Neuronal stem cell (in vitro differentiated cells): ENCODE measurements at places on chromosomes 1 and 21.

GRCh38 chr21:17560377-17561025 is 47.7 kb downstream of the CXADR start:
- DNase-seq, result no peak

DNA sequence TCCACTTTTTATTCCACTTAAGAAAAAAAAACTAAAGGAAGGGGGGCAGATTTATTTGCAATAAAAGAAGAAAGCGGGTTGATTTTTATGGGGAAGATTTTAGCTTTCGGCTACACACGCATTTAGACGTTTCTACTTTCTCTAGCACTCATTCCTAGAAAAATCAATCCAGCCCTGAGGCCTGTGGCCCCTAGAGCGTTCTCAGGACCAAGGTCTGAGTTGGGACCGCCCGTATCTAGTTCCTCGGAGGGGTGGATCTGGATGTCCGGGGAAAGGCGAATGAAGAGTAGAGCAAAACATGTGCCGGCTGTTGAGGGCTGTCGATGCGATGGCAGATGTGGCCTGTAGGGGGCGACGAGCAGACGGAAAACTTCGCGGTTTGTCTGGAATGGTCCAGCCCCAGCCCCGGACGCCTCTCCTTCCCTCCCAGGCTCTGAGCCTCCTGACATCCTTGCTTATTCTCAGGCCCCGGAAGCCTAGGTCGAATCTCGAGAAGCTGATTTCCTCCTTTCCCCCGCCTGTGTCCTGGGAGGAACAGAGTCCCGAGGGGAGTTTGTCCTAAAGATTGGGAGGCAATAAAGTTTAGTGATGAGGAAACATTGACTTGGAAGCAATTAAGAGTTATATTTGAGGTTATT is 5.2 kb downstream of the FOXD3 start:
- peak; percentile 82 for DNase-seq

GRCh38 chr1:230077011-230077410 is 10.0 kb downstream of the GALNT2 start:
- DNase-seq, result no peak

DNA sequence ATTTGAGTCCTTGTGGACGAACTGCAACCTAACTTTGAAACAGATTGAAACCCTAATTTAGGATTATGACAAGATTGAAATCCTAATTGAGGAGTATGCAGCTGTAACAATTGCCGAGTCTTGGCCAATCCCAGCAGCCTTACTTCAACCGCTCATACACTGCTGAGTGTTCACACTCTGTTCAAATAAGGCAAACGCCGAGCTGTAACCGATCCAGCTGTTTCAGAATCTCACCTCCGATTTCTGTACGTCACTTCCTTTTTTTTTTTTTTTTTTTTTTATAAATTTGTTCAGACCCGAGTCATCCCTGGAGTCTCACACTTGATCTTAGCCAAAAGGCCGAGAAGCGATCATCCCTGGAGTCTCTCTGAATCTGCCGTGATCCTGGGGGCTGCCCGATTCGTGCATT is 22.3 kb upstream of the ATP5PO start:
- no peak for DNase-seq

GRCh38 chr1:223110952-223111351 is 32.1 kb downstream of the TLR5 start:
- DNase-seq, result no peak

DNA sequence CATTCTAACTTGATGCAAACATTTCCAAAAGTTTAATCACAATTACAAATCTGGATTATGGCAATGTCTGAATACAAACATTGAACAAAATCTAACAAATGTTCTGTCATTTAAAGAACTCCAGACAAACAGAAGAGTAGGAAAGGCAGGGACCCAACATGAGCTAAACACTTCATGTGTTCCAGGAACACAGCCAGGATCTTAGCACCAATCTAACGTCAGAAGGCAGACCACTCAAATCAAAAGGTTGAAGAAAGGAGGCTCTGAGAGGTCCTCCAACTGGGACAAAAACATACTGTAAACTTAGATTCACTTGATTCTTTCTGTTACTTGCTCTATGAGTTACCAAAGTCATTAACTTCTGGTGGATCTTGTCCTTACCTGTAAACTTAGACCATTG is 374.0 kb downstream of the NEGR1 start:
- no peak for DNase-seq

DNA sequence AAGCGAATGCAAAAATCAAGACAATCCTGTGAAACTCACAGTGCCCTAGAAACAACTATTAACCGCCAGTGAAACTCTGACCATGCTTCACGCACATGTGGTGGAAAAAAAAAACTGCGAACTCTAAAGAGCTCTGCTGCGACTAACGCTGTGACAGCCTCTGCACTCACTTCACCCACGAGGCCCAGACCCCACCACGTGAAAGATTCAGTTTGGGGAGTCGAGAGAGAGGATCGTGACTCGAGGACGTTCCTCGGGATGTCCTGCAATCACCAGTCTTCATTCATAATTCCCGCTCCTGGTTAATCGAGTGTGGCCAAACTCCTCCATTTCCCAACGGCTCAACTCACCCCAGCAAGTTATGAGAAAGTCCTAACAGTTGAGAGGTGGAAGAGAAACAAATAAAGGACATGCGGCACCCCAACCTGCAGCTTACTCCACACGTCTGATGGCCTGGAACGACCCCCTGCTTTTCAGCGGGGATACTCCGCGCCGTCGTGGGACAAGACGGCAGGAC is 1.1 kb downstream of the SERBP1 start:
- no peak for DNase-seq

- no peak for DNase-seq
Observed at GRCh38 chr1:25699500-25700143, 83.0 kb downstream of the MAN1C1 start.

GRCh38 chr1:46370214-46370633 is 23.9 kb upstream of the FAAH start:
- DNase-seq, result no peak

- no peak for DNase-seq
Observed at GRCh38 chr21:45970674-45971615, 10.6 kb upstream of the COL6A1 start.

- no peak for DNase-seq
Observed at GRCh38 chr1:26721669-26722355, 26.0 kb downstream of the ARID1A start.

GRCh38 chr21:26405735-26406361 is 167.2 kb downstream of the CYYR1 start:
- no peak for DNase-seq

DNA sequence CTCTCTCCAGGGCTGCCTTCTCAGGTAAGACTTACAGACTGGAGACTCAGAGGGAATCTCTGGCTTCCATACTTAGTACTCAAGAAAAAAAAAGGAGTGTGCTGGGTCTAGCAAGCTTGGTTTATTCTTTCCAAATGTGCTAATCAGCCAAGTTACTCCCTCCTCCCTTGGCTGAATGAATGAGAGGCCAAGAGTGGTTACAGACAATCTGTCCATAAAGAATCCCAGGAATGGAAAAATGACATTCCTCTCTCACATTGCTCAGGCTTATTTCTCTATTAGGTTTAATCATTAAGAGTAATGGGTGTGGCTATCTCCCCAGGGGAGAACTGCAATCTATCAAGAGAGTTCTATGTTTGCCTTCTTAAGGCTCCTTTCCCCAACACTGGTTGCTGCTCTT is 547.3 kb upstream of the PLXNA2 start:
- no peak for DNase-seq

- no peak for DNase-seq
Observed at GRCh38 chr1:25140073-25140797, 92.1 kb downstream of the SYF2 start.

GRCh38 chr1:56024155-56024554 is 555.2 kb downstream of the PLPP3 start:
- no peak for DNase-seq

DNA sequence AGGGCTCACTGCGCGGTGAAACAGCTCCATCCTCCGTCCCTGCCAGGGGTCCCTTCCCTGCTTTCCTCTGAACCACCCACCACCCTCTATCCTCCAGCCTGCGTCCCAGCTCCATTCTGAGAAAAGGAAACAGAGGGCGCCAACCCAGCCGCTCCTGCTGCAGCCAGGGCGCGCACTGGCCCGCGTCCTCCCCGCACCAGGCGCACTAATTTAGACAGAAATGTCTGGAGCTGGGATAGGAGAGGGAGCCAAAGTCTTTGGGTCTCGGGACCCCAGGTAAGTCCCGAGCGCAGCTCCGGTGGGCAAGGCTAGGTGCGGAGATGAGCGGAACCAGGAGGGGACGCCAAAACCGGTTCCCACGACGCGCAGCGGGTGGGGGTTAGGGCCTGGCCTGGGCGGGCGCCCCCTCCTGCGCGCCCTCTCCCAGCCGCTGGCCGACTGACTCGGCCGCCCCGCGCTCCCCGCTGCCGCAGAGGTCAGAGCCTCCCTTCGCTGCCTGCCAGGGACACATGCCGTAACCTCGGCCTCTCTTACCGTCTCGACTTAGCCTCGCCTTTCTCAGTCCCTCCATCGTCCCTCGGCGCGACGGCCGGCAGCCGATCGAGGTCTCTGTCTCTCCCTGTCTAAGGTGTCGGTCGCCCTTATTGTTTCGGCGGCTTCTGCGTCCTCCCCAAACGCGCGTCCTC is 2.0 kb downstream of the CAMK2N1 start:
- peak; percentile 46 for DNase-seq

DNA sequence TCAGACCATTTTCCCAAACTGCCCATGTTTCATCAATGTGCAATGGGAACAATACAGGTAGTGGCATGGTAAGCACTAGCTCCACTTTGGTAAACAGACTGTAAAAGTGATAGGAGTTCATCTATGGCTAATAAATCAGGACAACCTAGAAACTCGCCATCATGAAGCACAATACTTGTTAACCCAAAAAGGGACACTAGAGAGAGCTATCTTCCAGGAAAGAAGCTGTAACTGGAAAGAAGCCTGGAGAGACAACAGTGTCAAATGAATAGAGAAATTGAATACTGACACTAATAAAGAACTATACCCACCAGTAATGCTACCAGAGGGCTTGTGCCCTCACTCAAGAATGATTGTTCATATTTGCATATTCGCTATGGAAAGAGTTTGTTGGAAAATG is 164.7 kb upstream of the RGS18 start:
- no peak for DNase-seq

GRCh38 chr1:211968200-211968834 is 67.0 kb downstream of the INTS7 start:
- no peak for DNase-seq

DNA sequence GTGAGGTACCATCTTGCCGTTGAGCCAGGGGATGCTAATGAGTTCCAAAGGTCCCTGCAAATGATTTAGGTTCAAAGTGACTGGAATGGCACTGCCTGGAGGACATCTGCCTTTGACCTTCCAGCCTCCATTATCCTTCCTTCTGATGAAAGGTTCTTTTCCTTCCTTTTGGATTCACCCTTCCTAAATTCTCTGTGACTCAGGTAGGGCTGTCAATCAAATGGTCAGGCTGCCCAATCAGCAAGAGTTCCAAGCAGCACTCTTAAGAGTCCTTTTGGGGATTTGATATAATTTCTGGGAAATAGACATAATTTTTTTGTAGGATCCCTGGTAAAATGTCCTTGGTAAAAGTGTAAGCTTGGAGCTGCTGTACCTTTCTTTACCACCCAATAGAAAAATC is 58.8 kb upstream of the LMO4 start:
- no peak for DNase-seq

GRCh38 chr1:108826081-108826635 is 30.7 kb downstream of the AKNAD1 start:
- DNase-seq, result no peak

DNA sequence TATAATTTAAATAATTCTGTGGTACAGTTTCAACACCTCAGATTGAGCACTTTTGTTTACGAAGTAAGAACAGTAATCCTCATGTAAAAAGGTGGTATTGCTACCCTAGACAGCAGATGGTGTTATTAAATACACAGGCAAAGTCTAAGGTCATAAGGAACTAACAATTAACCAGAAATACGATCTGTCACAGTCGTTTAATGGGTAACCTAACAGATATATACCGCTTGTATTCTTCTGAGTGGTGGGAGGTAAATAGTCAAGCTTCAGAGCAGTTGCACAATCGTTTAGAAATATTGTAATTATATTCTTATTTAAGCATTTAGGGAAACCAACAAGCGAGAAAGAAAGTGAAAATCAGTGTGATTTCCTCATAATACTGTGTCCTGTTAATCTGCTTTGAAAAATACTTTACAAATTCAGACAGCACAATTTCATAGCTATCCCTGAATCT is 9.8 kb upstream of the IRF2BP2 start:
- no peak for DNase-seq

DNA sequence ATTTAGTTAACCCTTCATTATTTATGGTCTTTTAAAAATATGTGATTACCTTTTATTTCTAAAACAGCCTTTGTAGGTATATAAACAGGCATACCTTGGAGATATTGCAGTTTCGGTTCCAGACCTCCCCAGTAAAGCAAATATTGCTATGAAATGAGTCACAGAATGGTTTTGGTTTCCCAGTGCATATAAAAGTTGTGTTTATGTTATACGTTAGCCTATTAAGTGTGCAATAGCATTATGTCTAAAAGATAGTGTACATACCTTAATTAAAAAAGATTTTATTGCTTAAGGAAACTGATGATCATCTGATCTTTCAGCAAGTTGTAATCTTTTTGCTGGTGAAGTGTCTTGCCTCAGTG is 44.1 kb downstream of the XCL2 start:
- DNase-seq, result no peak

DNA sequence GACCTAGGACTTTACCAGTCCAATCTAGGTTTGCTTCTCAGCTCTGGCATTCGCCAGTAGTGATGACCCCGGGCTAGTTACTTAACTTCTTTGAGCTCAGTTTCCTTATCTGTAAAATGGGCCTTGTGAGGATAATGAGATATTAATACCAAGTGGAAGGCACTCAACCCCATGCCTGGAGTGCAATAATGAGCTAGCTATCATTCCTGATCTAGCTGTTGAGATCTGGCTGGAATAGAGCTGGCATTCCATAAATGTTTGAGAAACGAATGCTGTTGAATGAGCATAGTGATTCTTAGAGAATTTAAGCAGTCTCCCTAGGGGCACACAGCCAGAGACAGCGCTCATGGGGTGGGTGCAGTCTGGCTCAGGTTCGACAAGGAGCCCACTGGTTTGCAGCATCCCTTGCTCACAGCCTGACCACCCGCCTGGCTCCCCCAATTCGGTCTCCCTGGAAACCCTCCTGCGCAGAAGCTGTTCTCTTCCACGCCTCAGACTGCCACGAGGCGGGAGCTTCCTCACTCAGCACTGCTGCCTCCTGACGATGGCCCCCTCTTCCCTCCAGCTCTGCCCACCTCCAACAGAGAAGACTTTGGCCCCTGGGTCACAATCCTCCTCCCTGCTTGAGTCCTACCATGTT is 32.5 kb downstream of the DHCR24 start:
- DNase-seq, result no peak

GRCh38 chr1:218384581-218384993 is 39.5 kb downstream of the TGFB2 start:
- DNase-seq, result no peak

- no peak for DNase-seq
Observed at GRCh38 chr1:48678710-48679505, 97.8 kb downstream of the BEND5 start.

GRCh38 chr1:2789986-2790581 is 11.4 kb downstream of the TTC34 start:
- DNase-seq, result no peak

GRCh38 chr21:16377120-16377658 is 647.4 kb downstream of the USP25 start:
- no peak for DNase-seq
